Left lung (tissue), 14 donors: ENCODE measurements at places on chromosomes 4 and X. TPM values are rescaled to one million over a fixed set of nuclear protein-coding genes. Genes with fewer than 3 reads are reported as not detected.

DNA sequence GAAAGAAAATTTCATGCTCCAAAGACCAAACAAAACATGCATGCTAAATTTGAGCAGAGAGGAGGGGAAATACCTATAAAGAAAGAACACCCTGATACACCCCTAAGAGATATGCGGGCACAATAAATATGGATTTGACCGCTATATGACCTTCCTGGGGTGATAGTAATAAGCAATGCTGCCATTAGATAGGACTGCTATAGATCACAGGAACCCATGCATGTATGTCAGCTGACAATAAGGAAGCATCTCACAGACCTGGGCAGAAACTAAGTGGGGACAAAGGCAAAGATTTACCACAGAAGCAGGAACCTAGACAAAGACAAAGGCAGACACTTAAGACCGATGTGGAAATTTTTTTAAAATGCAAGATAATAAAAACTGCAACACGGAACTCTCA is 21.3 kb downstream of the ZNF721 start:
- DNase-seq: no peak

- DNase-seq: no peak
Observed at GRCh38 chr4:47643845-47644244, 158.8 kb downstream of the ATP10D start.

- no peak for DNase-seq
Observed at GRCh38 chr4:15427161-15427560, 672 bp upstream of the C1QTNF7 start.

DNA sequence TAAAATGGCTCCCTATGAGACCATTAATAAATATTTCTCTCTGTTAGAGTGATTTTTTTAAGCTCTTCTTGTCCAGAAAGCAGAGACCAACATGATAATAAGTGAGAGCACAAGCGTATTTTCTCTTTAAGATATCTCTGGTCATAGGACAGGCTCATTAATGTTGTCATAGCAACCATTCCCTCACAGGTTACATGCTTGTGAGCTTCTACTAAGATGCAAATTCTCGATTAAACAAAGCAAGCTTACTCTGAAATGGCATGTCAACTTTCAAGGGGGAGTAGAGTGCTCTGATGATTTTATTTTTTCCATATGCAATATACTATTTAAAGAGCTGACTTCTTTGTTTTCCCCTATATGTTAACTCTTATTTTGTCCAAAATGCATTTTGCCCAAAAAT is 487.2 kb upstream of the LCORL start:
- DNase-seq: no peak

DNA sequence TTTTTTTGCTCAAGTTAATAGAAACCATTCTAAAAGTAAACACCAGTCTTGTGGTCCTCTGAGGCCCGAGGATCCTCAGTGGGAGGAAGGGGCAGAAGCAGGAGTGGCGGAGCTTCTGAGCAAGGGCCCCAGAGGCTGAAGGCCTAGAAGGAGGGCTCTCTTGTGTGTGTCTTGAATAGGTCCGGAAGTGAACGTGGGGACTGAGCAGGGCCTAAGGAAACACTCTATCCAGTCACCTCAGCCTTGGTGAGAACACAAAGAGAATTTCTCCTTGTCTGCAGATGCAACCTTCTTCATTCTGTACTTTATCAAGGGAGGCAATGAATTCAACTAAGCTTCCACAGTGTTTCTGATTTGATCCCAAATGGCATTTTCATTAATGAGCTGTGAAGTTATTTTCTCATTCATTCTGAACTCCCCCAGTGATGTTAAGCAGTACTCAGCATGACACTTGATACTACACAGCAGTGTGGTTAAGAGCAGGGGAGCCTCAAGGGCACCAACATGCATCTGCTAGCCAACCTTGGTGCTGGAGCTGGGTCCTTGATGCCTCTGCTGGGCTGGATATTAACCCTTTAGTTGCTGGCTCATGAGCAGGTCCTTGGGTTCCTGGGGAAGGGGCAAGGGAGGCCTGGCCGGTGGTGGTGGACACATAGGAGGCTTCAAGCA is 64.7 kb downstream of the RBM47 start:
- no peak for DNase-seq

DNA sequence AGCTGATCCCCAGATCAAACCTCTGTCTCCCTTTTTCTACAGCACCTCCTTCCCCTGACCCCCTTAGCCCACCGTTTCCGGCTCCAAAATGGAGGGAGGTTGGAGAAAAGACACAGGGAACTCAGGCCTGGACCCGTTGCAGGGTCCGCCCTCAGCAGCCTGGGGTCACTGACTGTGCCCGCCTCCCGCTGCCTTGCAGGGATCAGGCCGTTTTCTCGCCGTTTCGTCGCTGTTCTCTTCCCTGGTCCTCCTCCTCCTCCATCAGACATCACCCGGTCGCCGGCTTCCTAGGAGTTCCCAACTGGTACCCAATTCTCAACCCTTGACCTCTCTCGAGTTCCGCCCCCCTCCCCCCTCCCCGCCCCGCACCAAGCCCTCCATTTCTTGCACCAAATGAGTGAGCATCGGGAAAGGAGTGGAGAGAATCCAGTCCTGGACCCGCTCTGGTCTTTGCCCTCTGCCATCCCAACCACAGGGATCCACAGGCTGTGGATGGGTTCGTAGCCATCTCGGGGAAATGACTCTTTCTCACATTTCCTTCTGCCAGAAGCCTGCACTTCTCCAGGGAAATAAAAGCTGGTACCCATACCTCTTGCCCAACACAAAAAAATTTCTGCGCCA is 493 bp downstream of the TCEAL5 start:
- no peak for DNase-seq

- no peak for DNase-seq
Observed at GRCh38 chrX:53239474-53239873, 14.5 kb upstream of the KDM5C start.

GRCh38 chr4:42411803-42412202 is 14.5 kb downstream of the SHISA3 start:
- DNase-seq: no peak

- DNase-seq: no peak
Observed at GRCh38 chrX:31670245-31670644, 598.4 kb upstream of the FTHL17 start.

GRCh38 chr4:149793459-149793858 is 22.2 kb downstream of the IQCM start:
- DNase-seq: no peak

Gene KDR
- 34.9 TPM for total RNA-seq

Gene USP53
- 25.4 TPM for total RNA-seq

Gene SLITRK4
- total RNA-seq: 0.23 TPM

Gene OTC
- total RNA-seq: 1.5 TPM

Gene MAGEA12
- not detected for total RNA-seq
